Stromal cell of bone marrow (primary cell): ENCODE measurements at places on chromosomes 11 and 22.
A peak's percentile ranks its signal among the peaks of the same experiment; 100 is the strongest.

GRCh38 chr22:43399338-43399979, 12.4 kb upstream of the MPPED1 start:
- DNase-seq, result no peak

- no peak for DNase-seq
Observed at GRCh38 chr11:1398528-1399235, 8.9 kb downstream of the BRSK2 start.

GRCh38 chr11:34052608-34053160, 1.2 kb downstream of the CAPRIN1 start:
- no peak for DNase-seq

GRCh38 chr11:22734628-22735345, 68.4 kb downstream of the GAS2 start:
- no peak for DNase-seq

GRCh38 chr22:23058063-23058462, 12.3 kb upstream of the GNAZ start:
- no peak for DNase-seq

- DNase-seq, result no peak
Observed at GRCh38 chr22:44862281-44862680, 109.9 kb downstream of the ARHGAP8 start.

GRCh38 chr11:104997288-104997687, 25.7 kb downstream of the CASP5 start:
- DNase-seq, result peak; percentile 2

DNA sequence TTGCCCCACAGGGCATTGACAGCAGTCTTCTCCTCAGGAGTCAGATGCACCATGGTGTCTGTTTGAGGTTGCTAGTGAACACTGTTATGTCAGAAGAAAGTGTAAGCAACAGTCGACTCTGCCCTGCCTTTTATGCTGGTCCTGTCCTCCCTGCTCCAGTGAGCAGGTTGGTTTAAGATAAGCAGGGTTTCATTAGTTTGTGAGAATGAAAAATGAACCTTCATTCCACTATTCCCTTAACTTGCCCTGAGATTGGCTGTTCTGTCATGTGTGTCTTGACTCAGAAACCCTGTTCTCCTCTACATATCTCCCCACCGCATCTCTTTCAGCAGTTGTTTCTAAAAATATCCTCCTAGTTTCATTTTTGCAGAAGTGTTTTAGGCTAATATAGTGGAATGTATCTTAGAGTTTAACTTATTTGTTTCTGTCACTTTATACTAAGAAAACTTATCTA, at the start of gene HBD:
Gene HBD (minus strand): TSS at position 103 of the 454 bp plus-strand sequence. CDS start 50 bp downstream, at position 53.
- DNase-seq, result peak; percentile 8

- DNase-seq, result no peak
Observed at GRCh38 chr22:31616315-31616980, 45.6 kb downstream of the PISD start.

- DNase-seq, result no peak
Observed at GRCh38 chr11:72767203-72768062, 15.2 kb upstream of the ARAP1 start.

DNA sequence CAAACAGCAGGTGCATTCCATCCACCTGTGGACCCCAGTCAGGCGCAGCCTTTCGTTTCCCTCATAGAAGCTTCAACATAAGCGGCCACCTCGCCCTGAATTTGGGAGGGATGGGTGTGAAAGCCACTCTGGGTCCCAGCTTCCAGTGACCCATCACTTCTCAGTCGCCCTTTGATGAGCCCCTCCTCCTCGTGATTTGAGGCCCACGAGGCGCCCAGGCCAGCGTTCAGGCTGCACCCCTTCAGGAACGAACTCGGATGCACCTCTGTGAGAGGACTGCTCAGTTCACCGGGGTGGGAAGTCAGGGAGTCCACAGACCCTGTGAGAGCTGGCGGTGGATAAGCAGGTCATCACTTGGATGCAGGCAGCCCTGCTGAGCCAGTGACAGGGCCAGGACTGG, 1118.2 kb downstream of the BRD1 start:
- DNase-seq, result no peak

DNA sequence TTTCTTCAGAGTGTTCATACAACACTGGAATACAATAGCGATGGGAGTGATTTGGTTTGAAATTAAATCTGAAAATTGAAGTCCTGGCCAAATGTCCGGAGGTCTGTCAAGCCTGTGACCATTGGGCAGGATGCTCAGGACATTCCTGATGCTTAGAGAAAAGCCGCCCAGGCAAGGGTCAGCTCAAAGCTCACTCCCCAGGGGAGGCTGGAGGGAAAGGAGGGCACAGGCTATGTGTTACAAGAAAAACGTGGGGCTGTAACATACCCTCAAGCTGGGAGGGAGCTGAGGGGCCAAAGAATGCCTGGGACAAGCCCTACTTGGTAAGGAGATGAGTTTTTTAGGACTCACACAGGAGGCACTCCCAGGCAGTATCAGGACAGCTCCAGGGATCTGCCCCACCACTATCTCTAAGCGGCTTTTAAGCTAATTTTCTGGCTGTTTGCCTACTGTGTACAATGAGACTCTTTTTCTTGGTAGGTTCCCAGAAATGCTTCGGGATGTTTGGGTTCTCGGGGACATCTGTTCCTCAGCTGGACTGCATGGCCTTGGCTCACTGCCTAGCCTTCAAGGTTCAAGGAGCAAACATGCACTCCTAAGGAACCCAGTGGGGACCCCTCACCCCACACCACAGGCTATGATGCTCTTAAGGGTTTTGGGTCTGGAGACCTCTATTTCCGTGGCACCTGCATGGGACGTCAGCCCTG, 500.1 kb downstream of the BRD1 start:
- DNase-seq, result no peak

- no peak for DNase-seq
Observed at GRCh38 chr11:114145166-114145775, 85.8 kb downstream of the ZBTB16 start.

GRCh38 chr11:17989306-17989705, 23.5 kb downstream of the SERGEF start:
- DNase-seq, result no peak

DNA sequence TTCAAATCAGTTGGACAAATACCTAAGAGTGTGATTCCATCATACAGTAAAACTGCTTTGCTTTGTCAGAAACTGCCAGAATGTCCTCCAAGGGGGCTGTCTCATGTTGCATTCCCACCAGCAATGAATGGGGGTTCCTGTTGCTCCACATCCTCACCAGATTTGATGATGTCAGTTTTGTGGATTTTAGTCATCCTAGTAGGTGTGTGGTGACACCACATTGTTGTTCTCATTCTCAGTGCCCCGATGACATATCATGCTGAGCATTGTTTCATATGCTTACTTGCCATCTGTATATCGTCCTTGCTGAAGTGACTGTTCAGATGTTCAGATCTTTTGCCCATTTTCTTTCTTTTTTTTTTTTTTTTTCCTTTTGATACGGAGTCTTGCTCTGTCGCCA, 37.0 kb downstream of the CDPF1 start:
- DNase-seq, result no peak

GRCh38 chr22:36022162-36022561, 6.5 kb downstream of the RBFOX2 start:
- DNase-seq, result peak; percentile 48

- peak; percentile 40 for DNase-seq
Observed at GRCh38 chr11:109062445-109062844, 359.5 kb upstream of the C11orf87 start.

- DNase-seq, result peak; percentile 90
Observed at GRCh38 chr11:27933992-27934829, 173.7 kb downstream of the KIF18A start.

DNA sequence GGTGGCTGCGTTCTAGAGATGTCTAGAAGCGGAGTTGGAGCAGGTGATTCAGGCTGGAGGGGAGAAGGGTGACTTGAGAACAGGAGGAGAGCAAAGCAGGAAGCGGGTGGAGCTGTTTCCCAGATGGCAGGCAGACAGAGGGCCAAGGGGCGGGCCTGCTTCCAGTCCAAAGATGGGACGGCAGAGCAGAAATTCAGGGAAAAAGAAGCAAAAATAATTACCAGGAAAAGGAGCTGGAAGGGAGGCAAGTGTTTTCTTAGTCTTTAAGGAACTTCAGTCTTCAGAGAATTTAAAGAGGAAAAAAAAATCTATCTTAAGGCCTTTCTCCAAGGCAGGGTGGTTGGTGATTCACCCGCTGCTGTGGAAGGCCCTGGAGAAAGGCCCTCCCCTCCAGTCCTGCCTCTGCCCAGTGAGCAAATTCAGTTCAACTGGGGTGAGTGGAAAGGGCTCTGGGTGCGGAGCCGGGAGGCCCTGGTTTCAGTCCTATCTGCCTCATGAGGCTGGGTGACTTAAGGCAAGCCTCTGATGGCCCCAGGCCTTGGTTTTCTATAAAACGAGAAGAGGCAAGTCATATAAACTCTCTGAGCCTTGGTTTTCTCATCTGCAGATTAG, 4.5 kb upstream of the CREB3L1 start:
- DNase-seq, result peak; percentile 77

DNA sequence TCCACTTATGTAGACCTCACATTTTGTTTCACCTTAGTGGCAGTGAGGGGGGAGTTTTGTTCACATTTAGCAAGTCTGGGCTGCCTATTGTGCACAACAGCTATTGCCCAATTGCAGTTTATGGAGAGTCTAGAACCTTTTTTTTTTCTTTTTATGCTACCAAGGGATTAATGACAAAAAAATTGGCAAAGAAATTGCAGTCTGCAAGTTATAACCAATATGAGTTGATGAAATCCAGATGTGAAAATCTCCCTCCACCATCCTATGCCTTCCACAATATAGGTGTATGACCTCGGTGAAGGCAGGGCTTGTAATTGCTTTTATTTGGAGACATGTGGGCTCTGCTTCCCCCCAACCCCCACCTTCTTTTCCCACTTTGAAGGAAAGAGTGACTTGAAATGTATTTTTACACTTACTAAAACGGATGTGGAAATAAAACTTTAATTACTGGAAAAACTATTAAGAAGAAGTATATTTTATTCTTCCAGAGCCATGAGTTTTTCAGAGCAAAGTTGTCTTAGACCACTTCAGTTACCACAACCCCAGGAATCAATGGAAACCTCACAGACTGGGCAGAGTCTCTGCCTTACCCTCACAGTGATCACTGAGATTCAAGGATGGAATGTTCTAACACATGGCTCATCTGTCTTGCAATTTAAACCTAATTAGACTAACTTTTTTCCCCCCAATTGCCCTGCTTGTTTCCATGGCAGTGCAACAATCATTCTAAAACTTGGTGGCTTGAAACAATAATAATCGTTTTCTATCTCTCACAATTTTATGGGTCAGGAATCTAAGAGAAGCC, 120.8 kb upstream of the SLC5A12 start:
- DNase-seq, result no peak

- DNase-seq, result no peak
Observed at GRCh38 chr11:32100495-32100894, 9.6 kb downstream of the RCN1 start.

DNA sequence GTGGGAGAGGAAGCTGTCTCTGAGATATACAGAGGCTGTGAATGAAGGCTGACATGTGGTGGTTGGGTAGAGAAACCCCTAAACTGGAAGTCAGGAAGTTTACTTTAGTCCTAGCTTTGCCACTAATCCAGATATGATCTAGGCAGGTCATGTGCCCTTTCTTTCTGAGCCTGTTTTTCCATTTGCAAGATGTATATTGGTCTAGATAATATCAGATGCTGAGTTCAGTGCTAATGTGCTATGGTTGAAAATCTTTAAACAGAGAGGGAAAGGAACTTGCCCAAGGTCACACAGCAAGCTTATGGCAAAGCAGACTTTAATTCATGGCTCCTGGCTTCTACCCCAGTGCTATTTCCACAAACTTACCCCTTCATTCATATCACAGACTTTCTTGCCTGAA, 25.7 kb upstream of the TPBGL start:
- DNase-seq, result no peak

DNA sequence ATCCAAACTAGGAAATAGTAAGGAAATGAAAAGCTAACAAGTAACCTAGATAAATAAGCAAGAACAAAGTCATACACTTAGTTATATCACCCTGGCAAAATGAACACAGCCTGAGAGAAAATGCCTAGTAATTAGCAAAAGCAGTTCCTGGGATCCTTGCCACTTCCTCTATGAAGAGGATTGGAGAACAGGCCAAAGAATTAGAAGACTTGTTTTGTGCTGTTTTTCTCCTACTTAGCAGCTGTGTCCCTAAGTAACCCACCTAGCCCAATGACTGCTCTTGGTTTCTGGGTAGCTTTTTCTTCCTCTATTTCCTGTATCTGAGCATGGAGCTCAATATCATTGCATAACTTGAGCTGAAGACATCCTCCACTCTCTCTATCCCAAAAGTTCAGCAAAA, 713.9 kb downstream of the ETS1 start:
- no peak for DNase-seq

GRCh38 chr11:130522284-130522961, 74.0 kb downstream of the ADAMTS15 start:
- DNase-seq, result peak; percentile 82

DNA sequence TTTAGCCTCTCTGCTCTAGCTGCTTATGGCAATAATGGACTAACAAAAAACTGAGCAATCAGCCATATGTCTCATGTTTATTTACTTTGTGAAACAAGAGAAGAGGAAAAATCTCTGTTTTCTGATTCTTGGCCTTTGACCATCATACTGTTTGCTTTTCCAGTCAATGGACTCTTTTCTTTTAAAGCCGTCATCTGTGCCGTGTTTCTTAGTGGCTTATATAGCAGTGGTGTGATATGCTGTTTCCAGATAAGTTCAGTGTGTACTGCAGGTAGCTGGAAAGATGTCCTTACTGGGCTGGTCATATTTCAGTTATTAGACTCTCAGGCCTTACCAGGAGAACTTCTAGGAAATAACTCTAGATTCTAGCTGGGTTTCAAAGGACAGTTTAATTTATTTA, 33.6 kb upstream of the TECTA start:
- no peak for DNase-seq

DNA sequence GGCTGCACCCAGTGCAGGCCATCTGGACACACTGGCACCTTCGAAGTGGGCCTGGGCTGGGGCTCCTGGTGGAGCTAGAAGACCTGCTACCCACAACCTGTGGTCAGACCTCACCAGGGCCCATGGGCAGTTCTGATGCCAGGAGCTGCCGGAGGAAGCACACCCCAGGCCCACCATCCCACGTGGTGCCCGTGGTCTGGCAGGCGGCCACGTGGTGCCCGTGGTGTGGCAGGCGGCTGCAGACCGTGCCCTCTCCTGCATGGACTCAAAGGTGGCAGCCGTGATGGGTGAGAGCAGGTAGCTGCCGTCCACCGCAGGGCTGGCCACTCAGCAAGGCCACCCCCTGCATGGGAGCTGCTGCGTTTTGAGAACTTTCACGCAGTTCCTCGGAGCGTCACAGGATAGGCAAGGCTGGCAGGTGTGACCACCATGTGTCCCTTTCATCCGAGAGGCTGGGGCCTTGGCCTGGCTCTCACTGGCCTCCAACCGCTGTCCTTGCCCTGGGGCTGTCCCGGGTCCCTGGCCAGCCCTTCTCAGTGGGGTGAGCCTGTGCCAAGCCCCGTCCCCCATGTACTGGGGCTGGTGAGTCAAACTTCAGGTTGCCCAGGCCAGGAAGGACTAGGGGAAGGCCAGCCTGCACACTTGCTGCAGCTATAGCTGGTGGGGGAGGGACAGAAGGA, 3.9 kb upstream of the IL17REL start:
- DNase-seq, result no peak

GRCh38 chr11:3201112-3201581, 17.5 kb downstream of the MRGPRG start:
- no peak for DNase-seq
